ENCODE measurements at places on chromosomes 11 and 22.

DNA sequence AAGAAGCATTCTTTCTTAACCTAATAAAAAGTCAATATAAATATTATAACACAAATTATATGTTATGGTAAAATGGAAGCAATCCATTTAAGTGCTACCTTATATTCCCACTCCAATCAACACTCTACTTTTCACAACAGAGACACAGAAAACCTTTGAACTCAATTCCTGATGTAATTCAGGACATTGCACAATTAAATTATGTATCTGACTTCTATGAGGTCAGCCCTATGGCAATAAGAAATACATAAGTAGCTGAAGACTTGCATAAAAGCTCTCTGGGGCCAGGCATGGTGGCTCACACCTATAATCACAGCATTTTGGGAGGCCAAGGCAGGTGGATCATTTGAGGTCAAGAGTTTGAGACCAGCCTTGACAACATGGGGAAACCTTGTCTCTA, 6.8 kb downstream of the OR4D10 start:
- no peak for DNase-seq

- no peak for DNase-seq
Observed at GRCh38 chr11:2686360-2687222, 13.2 kb downstream of the KCNQ1OT1 start.

- DNase-seq = no peak
Observed at GRCh38 chr11:129023968-129024676, 81.5 kb upstream of the TP53AIP1 start.

- DNase-seq = no peak
Observed at GRCh38 chr11:55503449-55503848, 50.8 kb upstream of the OR4C15 start.

- no peak for DNase-seq
Observed at GRCh38 chr11:22786475-22786874, 43.1 kb downstream of the SVIP start.

GRCh38 chr11:17558025-17558780, 11.1 kb downstream of the OTOG start:
- no peak for DNase-seq

GRCh38 chr11:19940831-19941230, 219.4 kb downstream of the DBX1 start:
- DNase-seq = no peak

DNA sequence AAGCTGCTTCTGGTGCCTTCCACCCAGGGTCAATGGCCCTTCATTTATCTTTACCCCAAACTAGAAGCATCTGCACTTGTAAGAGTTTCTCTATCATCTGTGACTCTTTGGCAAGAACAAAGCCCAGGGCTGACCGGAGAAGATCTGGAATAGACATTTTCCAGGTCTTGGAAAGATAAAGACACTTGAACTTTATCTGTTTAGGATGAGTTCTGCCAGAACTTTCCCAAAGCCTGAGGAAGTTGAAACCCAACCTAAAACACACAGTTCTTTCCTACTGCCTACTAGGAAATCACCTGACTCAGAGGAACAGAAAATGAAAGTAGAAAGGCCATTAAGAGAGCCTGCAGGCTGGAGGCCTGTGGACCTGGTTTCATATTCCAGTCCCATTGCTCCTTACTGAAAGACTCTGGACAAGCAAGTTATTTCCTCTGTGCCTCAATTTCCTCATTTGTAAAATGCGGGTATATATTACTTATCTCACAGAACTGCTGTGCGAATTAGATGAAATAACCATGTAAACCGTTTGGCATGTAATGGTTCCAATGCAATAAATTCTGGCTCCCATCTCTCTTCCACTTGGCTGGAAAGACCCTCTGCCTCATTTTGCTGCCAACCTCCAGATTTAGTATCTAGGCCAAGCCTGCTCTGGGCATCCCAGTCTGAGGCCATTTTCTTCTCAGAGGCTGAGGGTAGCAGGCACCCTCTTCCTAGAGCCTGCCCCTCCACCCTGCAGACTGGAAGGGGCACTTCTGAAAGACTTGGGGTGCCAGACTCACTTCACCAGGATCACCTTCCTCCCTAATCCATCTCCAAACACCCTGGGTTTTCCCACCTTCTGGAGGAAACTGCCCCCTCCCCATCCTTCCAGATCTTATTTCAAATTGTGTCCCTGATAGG, 1.2 kb downstream of the UBE2L6 start:
- peak; percentile 54 for DNase-seq

DNA sequence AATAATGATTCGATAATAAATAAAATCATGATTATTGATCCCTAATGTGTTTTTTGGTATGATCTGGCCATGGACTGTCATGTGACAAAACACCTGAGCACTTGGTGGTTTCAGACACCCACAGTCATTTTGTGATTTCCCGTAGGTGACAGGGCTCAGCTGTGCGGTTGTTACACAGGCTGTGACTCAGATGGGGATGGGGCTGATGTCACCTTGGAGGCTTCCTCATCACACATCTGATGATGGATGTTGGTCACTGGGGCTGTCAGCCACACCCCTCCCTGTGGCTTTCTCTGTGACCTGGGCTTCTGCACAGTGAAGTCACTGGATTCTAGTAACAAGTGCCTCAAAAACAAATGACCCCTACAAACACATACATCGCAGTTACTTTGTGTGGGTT, 995.1 kb downstream of the BRD1 start:
- no peak for DNase-seq

DNA sequence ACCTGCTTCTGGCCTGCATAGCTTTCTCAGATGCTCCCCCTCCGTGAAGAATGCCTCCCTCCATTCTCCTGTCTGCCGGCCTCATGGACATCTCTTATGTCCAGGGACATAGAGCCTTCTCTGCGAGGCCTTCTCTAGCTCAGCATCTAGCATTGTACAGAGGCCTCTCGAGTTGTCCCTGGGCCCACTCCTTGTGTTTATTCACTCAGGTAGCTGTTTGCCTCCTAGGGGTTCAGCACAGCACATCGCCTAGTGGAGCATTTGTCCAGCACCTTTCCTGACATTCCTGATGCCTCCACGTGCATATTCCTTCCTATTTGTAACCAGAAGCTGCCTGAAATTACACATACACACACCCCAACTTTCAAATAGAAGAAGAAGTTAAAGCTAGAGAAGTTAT, 101.3 kb downstream of the TBC1D22A start:
- no peak for DNase-seq
